Astrocyte (in vitro differentiated cells and primary cell): ENCODE measurements at places on chromosomes 7 and 10. TPM values are rescaled to one million over a fixed set of nuclear protein-coding genes. Genes with fewer than 3 reads are reported as not detected.

Gene KIAA1217
- total RNA-seq = 31.8 and 43.5 TPM in 2 replicates

Gene PNLIPRP2
- not detected in 2 replicates for total RNA-seq

Gene EVX1
- total RNA-seq = not detected in 2 replicates

Gene MUC3A
- 0.61 TPM in 1 of 2 replicates, not detected in the other for total RNA-seq

Gene KLF14
- total RNA-seq = 0.07 TPM in 1 of 2 replicates, not detected in the other

Gene SAMD9L
- total RNA-seq = 45.2 and 55.6 TPM in 2 replicates

Gene C10orf71
- total RNA-seq = not detected in 2 replicates

Gene CYP26C1
- total RNA-seq = not detected in 2 replicates

Gene LRRC18
- not detected in 2 replicates for total RNA-seq

Gene AKR1C4
- total RNA-seq = not detected in 2 replicates

Gene PLAC9
- 1.5 and 2.3 TPM in 2 replicates for total RNA-seq

Gene GOLGA7B
- total RNA-seq = 0.16 TPM in 1 of 2 replicates, not detected in the other

Gene LHFPL3
- not detected in 2 replicates for total RNA-seq

DNA sequence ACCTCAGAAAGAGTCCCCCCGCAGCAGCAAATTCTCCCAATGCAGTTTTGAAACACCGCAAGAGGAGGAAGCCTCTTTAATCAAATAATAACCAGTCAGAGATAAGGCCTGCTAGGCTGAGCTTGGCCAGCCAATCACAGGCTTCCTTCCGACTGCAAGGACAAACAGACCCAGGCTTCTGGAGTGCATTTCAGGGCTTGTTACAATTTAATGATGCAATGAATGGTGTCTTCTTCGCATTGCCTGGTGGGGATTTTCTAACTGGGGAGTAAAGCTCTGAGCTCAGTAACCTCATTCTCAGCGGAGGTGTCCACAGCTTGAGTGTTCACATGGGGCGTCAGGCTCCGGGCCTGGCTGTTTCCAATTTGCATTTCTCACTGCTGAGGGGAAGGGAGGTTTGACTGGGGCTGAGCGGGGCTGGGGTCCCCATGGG is 31.8 kb upstream of the GPAM start:
- no peak for DNase-seq

- DNase-seq = peak; percentile 33
These were observed 995 bp upstream of the INPP5F start for GRCh38 chr10:119724593-119725516.

GRCh38 chr7:143222782-143223181 is 945 bp downstream of the TAS2R40 start:
- no peak for DNase-seq

GRCh38 chr10:114746531-114746930 is 75.0 kb upstream of the FHIP2A start:
- no peak for DNase-seq

DNA sequence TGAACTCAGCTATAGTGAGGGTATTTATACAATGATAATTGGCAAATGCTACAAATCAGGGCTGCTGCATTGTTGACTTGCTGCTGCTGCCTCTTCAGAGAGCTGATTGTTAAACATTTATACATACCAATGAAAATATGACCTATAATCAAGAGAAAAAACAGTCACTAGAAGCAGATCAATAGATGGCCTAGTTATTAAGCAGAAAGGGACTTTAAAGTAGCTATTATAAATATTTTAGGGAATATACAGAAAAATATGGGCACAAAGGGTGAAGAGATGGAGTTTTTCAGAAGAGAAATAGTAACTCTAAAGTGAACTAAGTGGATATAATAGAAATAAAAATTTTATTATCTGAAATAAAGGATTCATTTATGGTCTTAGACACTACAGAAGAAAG is 14.4 kb upstream of the UNC5B start:
- no peak for DNase-seq

DNA sequence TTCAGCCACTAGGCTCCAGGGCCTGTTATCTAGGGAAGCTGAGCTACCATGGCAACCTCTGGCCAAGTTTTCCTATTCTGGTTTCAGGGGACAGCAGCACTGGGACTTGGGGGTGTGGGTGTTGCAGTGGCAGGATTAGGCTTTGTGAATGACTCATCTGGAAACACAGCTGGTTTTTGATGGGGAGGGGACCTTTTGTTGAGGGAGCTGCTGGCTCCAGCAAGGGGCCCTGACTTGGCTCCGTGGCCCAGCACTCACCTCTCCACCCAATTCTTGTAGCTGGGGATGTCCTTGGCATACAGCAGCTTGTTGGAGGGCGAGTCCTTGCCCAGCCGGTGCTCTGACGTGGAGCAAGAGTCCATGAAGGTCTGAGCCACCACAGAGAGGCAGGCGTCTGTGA is 435.9 kb downstream of the PLXNA4 start:
- DNase-seq = peak; percentile 43

DNA sequence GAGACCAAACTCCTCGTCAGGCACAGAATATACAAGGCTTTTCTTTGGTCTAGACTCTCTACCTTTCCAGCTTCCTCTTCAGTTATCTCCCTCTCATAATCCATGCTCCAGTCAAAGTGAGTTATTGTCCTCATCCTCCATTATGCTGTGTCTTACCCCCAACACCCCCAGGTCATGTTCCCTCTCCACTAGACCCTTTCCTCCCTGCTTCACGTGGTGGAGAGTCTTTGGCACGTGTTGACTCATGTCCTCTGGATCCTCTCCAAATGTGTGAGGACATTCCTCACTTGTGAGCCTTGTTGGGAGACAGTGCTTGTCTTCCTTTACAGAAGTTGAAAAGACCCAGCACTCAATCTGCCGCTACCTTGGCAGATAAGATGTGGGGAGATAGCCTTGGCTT is 36.0 kb upstream of the DLD start:
- no peak for DNase-seq

DNA sequence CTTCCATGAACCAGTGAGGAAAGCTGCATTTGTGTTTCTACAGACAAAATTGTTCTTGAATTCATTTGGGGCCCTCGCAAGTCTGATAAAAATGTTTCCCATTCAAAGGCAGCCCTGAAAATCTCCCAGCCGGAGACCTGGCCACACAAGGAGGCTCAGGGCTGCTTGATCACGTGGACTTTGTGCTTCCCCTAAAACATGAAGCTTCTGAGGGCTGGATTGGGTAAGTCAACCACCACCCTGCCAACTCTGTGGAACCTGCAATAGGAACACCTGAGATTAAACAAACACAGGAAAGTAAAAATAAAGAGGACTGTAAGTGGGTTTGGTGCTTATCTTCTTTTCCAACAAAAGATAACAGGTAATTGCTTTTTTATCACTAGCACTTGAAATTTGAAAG is 133.8 kb downstream of the C10orf90 start:
- no peak for DNase-seq

DNA sequence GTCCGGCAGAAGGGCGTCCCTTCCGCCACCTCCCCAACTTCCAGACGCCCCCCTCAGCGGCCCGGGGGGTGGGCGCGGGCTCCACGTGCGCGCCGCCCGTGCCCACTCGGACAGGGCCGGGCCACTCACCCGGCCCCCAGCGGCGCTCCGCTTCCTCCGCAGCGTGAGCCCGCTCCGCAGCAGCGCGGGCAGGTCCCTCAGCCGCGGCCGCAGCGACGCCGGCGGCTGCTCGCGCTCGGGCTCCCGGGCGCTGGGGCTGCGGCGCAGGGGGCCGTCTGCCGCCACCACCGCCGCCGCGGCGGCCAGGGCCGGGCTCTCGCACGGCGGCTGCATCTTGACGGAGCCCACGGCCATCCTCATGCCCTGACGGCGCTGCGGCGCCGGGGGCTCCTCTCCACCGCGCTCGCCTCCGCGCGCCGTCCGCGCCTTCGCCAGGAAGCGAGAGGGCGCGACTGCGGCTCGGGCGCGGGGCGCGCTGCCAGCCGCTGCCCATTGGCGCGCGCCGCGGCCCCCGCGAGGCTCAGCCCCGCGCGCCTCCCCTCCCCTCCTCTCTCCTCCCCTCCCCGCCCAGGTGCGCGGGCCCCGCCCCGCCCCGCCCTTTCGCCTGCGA is at the start of gene RAPGEF5:
Gene RAPGEF5, minus strand, starts transcription at position 454 of the 610 bp plus-strand sequence. Its CDS starts 94 bp downstream, at position 360.
- DNase-seq = no peak

DNA sequence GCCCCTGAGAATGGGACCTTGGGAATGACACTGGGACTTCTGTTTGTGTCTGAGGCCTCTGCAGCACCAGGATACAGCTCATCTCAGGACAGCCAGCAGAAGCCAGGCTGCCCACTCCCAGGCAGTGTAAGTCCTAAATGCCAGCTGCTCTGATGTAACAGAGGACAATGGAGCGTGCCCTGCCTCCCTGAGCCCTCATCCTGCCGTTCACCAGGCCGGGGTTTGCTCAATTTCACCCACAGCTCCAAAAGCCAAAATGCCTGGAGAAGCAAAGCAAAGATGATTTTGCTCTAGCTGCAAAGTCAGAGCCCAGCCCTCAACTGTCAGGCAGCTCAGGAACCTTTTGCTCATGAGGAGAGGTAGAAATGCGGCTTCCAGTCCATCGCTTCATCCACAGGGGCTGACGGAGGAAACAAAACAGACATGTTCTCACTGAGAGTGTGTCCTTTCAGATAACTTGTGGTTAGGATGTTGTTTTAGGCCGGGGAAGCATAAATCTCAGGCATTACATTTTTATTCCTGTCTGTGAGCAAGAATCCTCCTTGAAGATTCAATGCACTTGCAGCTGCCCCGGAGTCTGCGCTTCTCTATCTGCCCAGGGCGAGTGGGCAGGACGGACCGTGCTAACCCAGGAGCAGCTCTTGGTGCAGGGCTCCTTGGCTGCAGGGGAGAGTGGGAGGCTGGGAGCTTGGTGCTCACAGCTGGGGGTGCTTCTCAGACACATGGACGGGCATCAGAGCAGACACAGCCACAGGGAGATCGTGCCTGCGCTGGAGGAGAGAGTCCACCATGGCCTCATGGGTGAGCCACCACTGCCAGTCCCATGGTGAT is 83.2 kb upstream of the CHST15 start:
- peak; percentile 88 for DNase-seq

DNA sequence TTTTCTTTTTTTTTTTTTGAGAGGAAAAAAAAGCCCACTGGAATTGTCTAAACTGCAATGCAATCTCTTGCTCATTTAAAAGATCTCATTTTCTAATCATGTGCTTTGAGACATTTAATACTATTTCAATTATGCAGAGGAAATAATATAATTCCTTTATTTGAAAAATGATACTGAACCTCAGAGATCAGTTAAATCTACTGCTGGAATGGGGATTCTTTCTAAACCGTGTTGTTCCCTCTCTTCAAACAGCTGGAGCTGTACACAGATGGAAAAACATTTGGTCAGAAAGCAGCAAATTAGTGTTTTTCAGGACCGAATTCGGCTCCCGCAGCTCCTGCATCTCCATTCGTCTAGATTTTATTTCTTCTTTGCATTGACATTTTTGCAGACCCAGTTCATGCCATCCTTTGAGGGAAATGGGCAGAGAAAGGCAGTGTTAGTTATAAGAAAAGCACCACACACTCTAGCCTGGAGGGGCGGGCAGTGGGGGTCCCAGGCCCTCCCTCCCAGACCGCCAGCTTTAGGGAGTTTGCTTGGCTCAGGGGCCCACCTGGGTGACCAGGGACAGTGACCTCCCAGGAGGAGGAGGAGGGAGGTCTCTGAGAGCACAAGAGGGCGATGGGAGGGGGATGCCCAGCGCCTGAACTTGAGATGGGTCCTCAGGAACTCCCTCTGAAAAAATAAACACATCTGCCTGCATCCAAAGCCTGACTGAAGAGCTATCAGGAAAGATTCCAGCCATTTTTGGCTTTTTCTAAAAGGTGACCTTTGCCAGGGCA is 32.4 kb downstream of the TRIM8 start:
- DNase-seq = no peak

DNA sequence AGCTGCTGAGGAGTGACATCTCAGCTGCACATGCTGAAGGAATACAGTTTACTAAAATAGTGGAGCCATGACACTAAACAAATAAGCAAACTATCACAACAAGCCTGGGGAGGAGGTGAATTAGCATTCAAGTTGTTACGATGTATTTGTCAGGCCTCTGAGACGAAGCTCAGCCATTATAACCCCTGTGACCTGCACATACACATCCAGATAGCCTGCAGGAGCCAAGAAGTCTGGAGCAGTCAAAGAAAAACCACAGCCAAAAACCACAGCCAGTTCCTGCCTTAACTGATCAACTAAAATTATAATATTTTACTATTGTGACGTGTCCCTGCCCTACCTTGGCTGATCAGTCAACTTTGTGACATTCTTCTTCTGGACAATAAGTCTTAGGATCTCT is 68.6 kb downstream of the NSUN6 start:
- DNase-seq = peak; percentile 31

GRCh38 chr10:15158972-15159371 is 9.5 kb downstream of the NMT2 start:
- DNase-seq = no peak

DNA sequence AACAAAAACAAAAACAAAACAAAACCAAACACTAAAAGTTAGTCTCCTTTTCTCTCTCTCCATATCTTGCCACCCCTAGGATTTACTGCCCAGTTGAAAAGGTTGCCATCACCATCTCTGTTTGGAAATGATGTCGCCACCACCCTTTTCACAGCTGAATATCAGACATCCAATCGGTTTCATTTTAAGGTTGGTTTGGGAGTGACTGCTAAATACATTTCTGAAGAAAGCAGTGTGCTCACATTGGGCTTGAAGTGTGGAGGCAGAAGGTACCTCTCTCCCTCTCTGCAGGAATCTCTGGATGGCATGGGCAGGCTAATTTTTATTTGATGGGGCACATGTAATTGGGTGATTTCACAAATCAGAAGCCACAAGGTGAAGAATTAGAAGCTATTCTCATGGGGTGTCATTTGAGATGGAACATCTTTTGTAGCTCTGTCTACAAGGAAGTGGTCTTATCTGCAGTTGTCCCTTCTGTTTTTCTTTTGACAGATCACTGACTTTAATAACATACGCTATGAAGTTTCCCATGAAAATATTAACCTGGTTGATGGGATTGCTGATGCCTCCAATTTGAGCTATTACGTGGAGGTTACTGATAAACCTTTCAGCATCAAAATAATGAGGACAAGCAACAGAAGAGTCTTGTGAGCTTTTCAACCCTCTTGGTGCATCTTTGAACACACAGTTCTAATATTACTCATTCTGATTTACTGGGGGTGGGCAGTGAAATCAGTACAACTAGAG is 20.1 kb downstream of the MGAM2 start:
- DNase-seq = no peak

GRCh38 chr10:48610585-48611093 is 5.8 kb upstream of the ARHGAP22 start:
- no peak for DNase-seq

GRCh38 chr7:85014936-85015660 is 171.8 kb downstream of the SEMA3D start:
- DNase-seq = no peak

- no peak for DNase-seq
These were observed 45.0 kb downstream of the CDK1 start for GRCh38 chr10:60823324-60823723.

DNA sequence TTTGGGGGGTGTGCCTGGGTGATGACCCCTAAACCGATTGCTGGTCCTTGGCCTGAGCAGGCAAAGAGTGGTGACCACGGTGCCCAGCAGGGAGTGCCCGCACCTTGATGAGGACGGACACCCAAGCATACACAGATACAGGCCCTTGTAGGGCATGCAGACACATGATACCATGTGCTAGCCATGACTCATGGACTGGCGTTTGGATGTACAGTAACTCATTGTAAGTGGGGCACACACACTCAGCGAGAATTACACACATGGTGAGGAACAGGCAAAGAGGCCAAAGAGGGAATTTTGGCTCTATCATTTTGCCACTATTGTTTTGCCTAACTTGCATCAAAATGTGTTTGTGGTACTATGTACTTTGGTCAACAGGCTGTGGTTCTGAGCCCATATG is 24.1 kb downstream of the KAZALD1 start:
- no peak for DNase-seq
